ENCODE measurements at places on chromosomes 12 and 14. TPM values are rescaled to one million over a fixed set of nuclear protein-coding genes. Genes with fewer than 3 reads are reported as not detected.

Gene ITGB7
- total RNA-seq: 0.49 TPM

Gene CLEC4A
- total RNA-seq: not detected

Gene MANSC4
- total RNA-seq: not detected

DNA sequence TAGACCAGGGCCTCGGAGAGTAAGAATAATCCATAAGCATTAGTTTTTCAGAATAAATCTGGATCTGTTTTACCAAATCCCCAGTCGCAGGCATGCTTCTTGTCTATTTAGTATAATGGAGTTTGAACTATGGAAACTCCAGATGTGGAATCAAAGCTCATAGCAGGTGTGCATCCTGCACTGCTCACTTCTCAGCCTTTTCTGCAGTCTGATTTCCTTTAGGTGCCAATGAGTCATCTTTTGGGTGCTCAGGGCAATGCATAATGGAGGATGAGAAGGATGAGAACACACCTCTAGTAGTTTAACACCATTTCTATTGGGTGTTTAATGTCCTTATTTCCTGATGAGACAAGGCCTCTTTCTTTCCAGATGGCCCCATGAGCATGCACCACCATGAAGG is 961.2 kb downstream of the TMEM121 start:
- DNase-seq: no peak

GRCh38 chr12:87923361-87923760 is 105.8 kb downstream of the C12orf50 start:
- DNase-seq: no peak

DNA sequence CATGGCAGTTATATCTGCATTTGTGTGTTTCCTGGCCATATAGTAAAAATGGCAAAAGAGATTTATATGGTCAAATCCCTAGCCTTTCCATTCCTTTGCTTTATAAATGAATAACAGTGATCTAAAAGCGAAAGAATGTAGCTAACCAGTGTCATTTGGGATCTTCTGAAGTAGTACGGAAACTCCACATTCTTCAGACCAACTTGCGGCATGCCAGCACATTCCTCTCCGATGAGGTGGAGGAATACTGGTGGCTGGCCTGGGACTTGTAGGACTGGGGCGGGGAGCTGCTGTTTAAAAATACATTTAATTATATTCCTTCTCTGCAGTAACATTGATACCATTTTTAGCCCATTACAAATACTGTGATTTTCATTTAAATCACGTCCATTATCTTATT is 85.3 kb downstream of the SAMD4A start:
- DNase-seq: peak; percentile 41

GRCh38 chr12:41636653-41637052 is 448.5 kb downstream of the PDZRN4 start:
- no peak for DNase-seq

DNA sequence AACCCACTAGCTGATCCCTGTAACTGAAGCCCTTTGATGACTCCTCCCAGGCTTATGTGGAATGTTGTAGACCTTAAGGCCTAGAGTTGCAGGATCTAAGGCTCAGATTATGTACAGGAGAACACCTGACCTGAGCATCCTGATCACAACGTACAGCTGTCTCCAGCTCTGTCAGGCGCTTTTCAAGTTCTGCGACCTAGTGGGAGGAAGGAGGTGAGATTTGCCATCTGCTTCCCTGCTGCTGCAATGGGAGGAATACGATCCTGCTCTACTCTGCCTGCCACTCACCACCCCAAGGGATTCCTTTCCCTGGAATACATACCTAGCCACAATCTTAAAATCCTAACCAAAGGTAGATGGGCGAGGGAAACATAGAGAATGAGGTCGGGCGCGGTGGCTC is 10.5 kb downstream of the MBD6 start:
- DNase-seq: no peak

GRCh38 chr12:50073206-50073605 is 11.9 kb upstream of the SMARCD1 start:
- DNase-seq: no peak

- no peak for DNase-seq
Measured at GRCh38 chr12:15443611-15444010, 121.3 kb downstream of the PTPRO start.

- no peak for DNase-seq
Measured at GRCh38 chr12:55780685-55781084, 36.8 kb downstream of the SARNP start.

- DNase-seq: peak; percentile 91
Measured at GRCh38 chr14:90287791-90288190, 31.4 kb downstream of the PSMC1 start.

DNA sequence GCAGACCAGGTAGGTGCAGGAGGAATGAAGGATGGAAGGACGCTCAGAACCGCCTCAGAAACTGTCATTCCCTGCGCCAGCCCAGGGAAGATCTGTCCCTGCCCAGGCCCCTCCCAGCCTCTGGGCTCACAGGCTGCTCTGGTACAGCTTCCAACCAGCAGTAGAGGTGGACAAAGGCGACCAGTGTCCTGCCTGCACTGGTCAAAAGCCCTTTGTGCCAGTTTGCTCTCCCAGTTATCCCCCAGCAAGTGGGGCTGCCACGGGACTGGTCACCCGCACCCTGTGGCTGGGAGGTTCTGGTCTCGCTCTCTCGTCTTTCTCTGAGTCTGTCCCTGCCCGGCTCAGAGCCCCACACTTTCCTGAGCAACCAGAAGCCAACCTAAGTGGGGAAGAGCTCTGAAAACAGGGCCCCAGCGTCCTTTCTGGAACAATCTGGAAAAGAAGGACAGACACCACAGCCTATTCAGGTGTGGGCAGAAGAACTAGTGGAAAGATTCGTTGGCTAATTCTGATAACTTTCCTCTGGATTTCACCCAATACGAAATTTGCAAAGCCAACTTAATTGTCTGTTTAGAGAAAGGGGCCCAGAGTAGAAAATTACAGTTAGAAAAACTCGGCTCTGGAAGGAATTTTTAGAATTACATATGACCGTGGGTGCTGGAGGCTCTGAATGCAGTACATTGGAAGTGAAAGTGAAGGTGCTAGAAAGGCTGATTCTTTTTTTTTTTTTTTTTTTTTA is 21.7 kb downstream of the SNRNP35 start:
- DNase-seq: peak; percentile 13

DNA sequence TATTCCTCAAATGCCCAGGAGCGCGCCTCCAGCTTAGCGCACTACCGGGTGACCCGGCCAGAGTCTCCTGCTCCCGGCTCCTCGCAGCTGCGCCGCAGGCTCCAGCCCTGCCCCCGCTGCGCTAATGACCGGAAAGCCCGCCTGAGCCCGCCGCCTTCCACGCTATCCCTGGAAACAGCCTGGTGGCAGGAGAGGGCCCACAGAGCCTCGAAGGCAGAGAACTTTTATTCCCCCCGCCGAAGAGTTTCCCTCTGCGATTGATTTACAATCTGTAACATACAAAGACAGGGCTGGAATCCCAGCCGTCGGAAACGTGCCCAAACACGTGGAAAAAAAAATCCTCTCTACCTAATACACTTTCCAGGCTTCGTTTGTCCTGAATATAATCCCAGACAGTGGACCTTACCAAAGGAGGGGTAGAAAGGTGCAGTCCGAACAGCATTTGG is 1.5 kb downstream of the COL2A1 start:
- DNase-seq: no peak

DNA sequence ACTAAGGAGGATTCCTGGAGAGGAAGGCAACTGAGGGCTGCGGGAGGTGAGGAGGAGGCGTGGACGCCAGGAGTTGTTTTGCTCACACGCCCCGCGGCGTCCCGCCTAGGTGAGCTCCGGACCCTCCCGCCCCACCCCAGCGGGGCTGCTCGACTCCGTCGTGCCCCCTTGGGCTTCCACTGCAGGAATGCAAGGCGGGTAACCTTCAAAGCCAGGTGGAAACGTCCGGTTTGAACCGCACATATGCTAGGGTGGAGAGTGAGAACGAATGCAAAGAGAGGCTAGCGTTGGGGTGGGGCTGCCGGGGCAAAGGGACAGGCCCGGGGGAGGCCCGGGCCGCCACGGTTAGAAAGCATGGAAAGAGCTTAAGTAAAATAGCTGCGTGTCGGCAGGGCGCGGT is 5.4 kb upstream of the DPPA3 start:
- DNase-seq: no peak

GRCh38 chr14:54881761-54882401 is 20.7 kb downstream of the GCH1 start:
- no peak for DNase-seq

GRCh38 chr14:74941676-74942097 is 13.7 kb downstream of the PGF start:
- DNase-seq: no peak

- DNase-seq: peak; percentile 78
Measured at GRCh38 chr12:3803865-3804472, 51.1 kb upstream of the CRACR2A start.

DNA sequence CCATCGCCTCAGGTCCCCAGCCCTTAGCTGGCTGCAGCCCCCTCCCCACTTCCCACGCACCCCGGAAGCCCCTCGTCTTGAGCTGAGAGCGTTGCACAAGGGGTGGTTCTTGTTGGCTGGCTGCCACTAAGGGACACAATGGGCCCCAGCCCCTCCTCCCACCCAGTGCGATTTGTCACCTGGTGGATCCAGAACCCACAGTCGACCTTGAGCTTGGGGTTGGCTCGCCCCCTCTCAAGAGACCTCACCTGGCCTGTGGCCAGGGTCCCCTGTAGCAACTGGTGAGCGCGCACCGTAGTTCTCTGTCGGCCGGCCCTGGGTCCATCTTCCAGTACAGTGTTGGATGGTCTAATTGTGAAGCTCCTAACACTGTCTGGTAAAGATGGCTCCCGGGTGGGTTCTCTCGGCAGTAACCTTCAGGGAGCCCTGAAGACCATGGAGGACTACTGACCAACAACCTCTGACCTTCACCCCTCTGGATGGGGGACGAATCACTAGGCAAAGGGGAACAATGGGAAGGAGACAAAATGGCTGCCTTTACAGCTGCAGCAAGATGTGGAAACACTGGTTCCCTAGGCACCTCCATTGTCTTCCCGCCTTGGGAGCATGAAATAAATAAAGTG is 6.6 kb downstream of the PHB2 start:
- DNase-seq: no peak

DNA sequence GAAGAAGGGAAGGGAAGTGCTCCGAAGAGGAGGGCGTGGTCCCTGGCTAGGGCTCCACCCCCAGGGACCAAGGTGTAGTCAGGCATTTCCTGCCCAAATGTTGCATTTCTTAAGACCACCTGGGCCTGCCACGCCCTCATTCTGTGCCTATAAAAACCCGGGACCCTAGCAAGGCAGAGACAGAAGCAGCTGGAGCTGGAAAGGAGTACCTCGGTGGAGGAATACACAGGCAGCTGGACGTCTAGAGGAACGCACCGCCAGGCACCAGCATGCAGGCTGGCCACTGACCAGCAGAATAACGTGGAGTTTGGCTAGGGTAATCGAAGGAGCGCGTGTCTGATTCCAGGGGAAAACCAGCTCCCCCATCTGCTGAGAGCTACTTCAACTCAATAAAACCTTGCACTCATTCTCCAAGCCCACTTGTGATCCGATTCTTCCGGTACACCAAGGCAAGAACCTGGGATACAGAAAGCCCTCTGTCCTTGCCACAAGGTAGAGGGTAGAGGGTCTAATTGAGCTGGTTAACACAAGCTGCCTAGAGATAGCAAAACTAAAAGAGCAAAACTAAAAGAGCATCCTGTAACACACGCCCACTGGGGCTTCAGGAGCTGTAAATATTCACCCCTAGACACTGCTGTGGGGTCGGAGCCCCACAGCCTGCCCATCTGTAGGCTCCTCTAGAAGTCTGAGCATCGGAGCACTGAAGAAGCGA is 21.0 kb downstream of the CFL2 start:
- peak; percentile 63 for DNase-seq

All from G401 (cell line).